ENCODE measurements at places on chromosomes 7 and 10.

- no peak for DNase-seq
These were observed 219.8 kb downstream of the MAD1L1 start for GRCh38 chr7:2012981-2013380.

DNA sequence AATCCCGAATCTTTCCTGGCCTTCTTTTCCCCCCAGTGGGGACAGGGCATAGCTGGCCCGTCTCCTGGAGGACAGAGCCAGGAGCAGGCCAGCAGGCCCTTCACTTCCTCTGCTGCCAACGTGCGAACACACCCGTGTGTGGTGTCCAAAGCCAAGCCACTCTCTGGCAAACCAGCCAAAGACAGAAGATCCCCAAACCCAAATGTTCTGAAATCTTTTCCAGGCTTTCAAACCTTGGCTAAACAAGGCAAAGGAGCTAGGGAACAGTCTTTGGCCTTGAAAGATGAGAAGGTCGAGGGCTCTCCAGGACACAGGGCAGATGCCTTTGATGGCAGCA lies 63.0 kb downstream of the PROSER2 start:
- no peak for DNase-seq

DNA sequence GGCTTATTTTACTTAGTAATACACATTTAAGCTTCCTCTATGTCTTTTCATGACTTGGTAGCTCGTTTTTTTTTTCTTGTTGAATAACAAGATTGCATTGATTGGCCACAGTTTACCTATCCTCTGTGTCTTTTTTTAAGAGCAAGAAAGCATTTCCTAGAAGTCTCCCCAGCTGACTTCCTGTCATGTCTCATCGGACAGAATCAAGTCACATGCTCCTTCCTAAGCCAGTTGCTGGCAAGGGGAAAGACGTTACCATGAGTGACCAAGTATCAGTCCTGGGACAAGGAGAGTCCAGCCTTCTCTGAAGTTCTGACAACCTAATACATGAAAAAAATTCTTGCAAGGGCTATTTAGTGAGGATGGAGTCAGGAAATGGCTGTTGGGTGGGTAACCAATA lies 24.9 kb upstream of the SFRP5 start:
- DNase-seq = no peak

DNA sequence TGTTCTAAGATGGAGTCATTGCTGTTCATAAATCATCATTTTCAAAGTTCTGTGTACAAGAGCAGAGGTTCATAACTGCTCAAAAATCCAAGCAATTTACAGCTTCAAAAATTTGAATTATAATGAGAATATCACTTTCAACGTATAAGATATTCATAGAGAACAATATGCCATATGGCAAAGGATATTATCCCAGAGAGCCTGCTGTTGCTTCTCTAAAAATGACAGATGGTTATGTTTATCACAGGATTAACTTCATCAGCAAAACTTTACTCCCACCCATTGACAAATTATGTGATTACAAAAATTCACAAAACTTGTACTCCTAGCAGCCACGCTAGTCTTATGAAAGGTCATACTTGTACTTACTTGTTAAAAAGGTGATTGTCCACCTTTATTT lies 105.1 kb downstream of the PIP4K2A start:
- no peak for DNase-seq

GRCh38 chr7:158244873-158245723 lies 342.5 kb downstream of the PTPRN2 start:
- DNase-seq = no peak

GRCh38 chr7:100153708-100154535 lies 4.6 kb downstream of the TRAPPC14 start:
- peak; percentile 49 for DNase-seq

DNA sequence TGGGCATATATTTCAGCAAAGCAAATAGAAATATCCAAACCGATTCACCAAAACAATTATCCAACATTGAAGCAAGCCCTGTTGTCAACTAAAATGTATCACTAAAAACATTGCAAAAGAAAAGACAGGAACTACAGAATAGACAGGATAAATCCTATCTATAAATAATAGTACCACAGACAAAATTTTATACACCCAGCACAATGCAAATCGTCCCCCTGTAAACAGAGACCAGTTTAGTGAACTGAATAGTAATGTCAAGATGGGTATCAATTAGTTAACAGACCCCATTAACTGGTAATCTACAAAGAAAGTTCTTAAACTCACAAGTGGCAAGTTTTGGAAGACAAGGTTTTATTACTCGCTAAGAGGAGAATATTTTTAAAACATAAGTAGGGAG lies 4.0 kb downstream of the ZC3HAV1 start:
- DNase-seq = no peak

- no peak for DNase-seq
These were observed 6.0 kb downstream of the WDR37 start for GRCh38 chr10:1061930-1062774.

DNA sequence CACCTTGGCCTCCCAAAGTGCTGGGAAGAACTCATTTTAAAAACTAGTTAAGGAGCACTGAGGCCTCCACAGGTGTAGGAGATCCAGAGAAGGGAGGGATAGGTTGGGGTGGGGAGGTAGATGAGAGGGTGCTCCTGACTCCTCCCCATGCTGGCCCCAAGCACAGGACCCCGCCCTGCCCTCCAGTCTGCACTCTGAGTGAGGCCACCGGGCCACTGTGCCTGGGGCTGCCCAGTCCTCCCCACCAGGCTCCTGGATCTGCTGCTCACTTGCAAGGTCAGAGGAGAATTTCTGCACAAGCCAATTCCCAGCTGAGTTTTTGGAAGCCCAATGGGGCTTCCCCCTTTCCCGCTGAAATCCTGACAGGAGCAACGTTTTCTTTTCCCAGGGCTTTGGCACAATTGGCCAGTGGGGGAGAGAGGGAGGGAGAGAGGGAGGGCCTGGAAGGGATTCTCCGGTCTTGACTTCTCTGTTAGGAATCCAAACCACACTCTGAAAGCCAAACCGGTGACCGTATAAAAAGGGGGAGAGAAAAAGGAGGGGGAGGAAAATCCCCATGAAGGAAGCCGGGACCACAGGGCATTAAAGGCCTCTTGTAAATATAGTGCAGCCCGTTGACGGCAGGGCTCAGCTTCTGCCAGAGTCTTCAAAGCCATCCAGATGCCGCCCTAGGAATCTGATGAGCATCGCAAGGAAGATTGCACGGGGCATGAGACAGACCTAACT lies 116.2 kb downstream of the SH3PXD2A start:
- DNase-seq = no peak

- no peak for DNase-seq
These were observed 9.8 kb upstream of the PNLIPRP3 start for GRCh38 chr10:116417821-116418220.

GRCh38 chr7:117480055-117480362 lies 184 bp downstream of the CFTR start:
- DNase-seq = no peak

GRCh38 chr7:115971506-115971905 lies 59.1 kb downstream of the TFEC start:
- no peak for DNase-seq

DNA sequence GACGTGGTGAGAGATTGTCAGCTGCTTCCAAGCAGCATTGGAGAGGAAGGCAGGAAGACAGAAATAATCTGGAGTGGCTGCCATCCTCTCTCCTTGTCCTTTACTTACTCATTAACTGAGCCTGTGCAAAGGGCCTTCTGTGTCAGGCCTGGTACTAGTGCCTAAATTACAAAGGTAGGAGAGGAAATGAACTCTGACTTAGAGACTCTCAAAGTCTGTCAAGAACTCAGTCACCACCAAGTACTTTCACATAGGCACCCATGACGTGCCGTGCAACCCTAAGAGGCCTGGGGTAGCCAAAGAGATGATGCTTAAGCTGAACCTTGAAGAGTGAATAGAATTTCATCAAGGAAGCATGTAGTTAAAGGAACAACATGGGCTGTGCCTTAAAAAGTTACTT lies 866.9 kb downstream of the LRMDA start:
- no peak for DNase-seq

DNA sequence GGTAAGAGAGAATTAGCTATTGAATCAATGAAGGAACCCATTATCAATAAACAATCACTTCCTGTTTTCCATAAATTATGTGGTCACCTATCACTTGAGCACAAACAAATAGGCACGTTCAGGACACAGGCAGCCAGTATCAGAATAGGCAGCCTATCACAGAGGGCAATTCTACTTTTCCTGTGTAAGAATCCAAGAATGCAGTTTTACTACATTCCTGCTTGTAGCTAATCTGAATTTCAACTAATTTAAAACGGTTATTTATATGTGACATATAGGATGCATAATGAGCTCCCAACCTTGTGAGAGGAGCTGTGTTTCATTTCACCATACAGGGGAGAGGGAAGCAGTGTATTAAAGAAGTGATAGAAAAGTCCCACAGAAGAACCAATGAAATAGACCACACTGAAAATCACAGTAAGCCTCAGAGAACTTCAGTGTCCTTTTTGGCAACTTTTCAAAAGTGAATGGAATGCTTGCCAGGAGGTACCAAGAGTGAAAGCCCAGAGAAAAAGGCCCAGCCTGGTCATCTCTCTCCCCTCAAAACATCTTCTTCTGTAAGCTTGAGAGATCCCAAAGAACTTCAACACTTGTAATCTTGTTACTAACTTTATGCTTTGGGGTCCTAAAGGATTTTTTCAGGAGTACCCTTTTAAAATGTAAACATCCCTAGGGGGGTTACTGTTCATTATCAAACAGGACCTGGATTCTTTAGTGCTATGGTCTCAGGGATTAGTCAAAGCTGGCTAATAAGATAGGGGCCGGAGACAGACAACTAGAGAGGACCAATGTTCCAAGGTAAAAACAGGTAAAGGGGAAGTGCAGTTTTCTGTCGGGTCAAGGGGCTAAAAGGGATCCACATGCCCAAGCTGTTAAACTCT lies 1.3 kb downstream of the IMMP2L start:
- peak; percentile 74 for DNase-seq

- DNase-seq = no peak
These were observed 88.0 kb upstream of the PRSS58 start for GRCh38 chr7:142345811-142346210.

- DNase-seq = no peak
These were observed 97.3 kb downstream of the CCDC71L start for GRCh38 chr7:106563466-106564150.

- no peak for DNase-seq
These were observed 16.5 kb downstream of the PWWP2B start for GRCh38 chr10:132413226-132414205.

- DNase-seq = peak; percentile 72
These were observed 33.1 kb upstream of the GALNT11 start for GRCh38 chr7:151992375-151992774.

DNA sequence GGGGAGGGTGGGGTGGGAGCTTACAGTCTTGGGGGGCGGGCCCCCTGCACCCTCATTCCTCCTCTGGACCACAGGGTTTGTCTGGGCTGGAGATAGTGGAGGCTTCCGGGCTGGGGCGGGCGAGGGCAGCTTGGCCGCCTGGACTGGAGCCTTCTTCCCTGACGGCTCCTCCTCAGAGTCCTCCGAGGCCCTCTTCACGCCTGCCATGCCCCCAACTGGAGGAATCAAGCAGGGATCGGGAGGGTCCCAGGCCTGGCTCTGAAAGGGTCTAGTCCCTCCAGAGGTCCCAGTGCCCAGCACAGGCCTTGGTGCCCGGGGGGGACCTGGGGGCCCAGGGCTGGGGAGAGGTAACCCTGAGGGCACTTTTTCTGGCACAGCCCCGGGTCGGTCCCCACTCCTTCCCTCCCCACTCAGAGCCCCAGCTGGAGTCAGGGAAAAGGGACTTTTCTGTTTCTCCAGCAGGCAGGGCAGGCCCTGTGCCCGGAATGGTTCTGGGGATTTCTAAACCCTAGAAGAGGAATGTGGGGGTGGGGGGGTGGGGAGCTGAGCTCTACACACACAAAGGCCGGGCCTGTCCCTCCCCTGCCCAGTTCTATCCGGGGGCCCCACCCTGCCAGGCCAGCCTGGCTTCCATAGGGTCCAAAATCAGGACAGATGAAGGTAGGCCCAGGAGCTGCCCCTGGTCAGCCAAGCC lies 11.6 kb downstream of the MICALL2 start:
- no peak for DNase-seq

- no peak for DNase-seq
These were observed 15.8 kb downstream of the GLCCI1 start for GRCh38 chr7:7984424-7984823.

DNA sequence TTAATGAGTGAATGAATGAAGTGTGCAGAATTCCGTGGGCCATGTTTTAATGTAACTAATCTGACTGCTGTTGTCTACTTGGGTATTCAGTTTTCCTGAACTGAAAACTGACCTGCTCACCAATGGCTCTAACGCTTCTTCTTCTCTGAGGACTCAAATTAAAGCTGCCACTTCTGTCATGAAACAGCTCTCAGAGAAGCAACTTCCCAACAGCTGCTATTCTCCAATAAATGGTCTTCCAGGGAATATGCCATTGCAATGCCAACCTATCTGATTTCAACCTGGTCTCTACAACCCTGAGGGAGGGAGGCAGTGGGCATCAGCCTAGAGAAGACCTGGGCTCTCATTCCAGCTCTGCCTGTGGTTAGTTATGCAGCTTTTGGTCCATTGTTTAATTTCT lies 69.4 kb downstream of the FRMD4A start:
- DNase-seq = no peak

DNA sequence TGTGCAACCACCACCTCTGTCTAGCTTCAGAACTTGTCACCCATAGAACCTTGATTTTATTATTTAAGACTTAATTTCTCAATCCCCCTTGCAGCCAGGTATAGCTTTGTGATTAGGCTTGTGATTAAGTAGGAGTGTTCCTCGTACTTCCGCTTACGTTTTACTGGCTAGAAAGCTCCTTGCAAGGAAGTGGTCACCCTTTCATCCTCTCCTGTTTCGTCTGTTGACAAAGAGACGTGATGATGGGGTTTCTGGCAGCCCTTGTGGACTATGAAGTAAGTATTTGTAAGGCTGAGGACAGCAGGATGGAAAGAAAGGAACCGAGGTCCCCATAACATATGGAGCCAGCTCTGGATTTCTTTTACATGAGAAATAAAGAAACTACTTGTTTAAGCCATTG lies 86.5 kb upstream of the KDM7A start:
- no peak for DNase-seq

- DNase-seq = no peak
These were observed 2.6 kb downstream of the PLXDC2 start for GRCh38 chr10:19818876-19819275.

DNA sequence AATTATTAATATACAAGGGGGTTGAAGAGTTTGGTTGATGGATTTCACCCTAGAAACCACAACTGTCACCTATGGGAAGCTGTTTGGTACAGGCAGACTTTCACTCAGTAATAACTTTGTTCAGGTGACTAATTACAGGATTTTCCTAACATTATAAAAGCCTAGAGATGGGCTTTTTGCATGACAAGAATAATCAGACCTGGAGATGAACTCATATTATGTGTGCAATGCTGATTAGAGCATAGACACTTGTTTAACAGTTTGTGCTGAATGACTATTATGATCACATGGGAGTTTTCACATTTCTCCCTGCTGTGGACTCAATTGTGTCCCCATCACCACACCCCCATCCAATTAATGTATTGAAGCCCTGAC lies 90.2 kb upstream of the STEAP4 start:
- DNase-seq = no peak

DNA sequence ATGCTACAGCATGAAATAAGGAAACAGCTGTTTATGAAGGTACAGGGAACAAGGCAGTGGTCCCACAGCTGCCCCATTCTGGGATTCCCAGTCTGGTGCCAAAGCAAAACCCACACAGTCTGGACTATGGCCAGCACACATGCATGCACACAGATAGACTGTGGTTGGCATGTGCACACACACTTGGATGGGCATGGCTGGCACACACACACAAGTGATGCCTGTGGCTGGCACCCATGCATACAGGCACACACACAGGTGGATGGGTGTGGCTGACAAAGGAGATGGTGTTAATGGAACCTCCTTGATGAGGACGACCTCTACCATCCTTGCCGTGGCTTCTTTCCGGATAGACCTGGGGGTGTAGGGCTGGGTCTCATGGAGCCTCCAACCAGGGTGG lies 114.0 kb upstream of the LYZL2 start:
- no peak for DNase-seq

GRCh38 chr7:128869944-128870285 lies 7.3 kb downstream of the ATP6V1F start:
- no peak for DNase-seq
